ENCODE measurements at places on chromosomes 3 and 15.

- DNase-seq, result no peak
These were observed 60.6 kb upstream of the SAMMSON start for GRCh38 chr3:69938931-69939330.

DNA sequence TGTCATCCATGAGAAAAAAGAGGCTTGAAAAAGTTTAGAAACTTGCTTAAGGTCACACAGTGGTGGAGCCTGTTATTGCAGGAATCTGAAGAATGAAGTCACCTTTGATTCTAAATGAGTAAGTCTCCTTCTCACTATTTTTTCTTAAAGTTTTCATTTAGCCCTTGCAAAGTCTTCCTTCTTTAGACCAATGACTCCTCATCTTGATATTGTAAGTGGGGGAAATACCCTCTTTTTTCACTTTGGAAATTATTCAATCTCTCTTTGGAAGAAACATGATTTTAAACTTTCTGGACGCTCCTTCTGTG is 787 bp upstream of the SLMAP start:
- peak; percentile 30 for DNase-seq

- DNase-seq, result no peak
These were observed 280.4 kb downstream of the FHIT start for GRCh38 chr3:60970850-60971249.

GRCh38 chr3:7565574-7565973 is 704.7 kb downstream of the GRM7 start:
- DNase-seq, result no peak

- no peak for DNase-seq
These were observed 118.4 kb upstream of the GPR149 start for GRCh38 chr3:154548341-154548740.

DNA sequence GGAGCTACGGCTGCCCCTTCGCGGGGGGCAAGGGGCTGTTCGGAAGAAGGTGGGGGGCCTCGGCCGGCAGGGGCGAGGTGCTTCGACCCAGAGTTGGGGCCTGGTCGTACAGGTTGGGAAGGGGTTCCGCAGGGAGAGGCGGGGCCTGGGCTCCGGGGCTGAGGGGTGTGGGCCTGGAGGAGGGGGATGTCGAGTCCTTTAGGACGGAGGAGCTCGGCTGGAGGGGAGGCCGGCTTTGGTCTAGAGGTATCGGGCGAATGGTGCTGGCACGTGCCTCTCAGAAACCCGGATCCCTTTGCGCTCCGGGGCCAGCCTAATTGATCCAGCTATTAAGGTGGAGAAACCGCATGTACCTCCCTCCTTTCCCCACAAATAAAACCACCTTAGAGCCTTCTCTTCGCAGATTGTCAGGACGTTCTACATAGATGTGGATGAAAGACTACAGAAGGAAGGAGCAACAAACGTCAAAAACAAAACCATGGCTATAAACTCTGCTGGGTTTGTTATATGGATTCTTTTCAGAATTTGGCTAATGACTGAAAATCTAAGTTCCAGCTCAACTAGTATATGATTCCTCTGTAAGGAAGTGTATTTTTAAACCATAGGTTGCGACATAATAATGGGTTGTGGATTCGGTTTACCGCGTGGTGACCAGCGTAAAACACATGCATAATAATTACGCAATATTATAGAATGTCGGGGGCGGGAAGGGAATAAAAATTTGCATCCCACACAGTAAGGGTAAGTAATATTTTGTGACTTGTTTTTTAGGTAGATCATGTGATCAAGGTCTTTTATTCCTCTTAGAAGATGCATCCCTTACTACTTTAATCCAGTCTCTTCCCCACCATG is 644 bp upstream of the NGLY1 start:
- DNase-seq, result no peak

DNA sequence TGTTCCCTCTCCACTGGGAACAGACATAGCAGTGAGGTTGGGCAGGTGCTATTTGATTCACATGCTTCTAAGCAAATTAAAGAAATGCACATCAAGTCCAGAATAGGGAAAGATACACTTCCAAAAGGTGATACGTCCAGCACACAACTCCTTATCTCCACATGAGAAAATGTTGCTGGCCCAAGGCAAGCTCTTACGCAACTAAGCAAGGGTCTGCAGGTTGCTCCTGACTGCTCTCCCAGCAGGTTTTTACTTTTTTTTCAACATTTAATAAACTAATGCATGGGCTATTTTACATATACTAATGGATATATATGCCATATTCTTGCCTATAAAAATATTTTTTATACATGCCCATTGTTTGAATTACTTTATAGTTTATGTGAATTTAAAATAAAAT is 818.5 kb upstream of the ROBO1 start:
- no peak for DNase-seq

DNA sequence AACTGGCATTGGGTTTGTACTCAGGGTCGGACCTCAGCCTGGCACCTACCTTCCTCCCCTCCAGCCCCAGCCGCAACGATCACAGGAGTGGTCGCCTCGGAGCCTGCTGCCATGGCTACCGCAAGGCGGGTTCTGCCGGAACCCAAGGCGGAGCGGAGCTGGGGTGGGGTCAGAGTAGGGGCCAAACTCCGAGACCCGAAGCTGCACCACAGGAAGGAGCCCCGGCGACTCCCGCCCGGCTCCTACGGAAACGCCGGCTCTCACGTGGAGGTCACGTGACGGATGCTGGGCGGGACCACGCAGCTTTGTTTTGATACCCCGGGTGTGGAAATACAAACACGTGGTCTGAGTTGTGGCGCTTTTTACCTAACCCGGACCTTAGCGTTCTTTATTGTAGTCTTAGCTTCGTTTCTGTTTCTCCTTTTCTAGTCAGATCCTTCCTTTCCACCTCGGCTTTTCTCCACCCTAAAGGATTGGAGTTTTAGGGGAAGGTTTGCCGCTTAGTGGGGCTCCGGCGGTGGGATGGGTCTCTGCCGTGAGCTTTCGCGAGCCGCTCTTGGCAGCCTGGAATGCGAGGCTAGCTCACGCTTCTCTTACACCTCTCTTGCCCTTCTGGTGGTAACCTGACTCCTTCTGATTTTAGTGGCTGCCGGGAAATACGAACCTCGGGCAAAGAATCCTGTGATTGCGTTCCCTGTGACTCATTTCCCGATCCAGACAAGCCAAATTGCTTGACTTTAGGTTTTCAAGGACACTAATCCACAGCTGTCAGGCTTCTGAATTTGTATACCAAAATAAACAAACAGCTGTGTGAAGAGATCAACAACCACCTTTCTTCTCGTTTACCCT is at the start of gene HSPBAP1:
Gene HSPBAP1 (minus strand): TSS at position 264 of the 849 bp plus-strand sequence. CDS start 151 bp downstream, at position 113.
- peak; percentile 88 for DNase-seq

GRCh38 chr3:168622795-168623194 is 527.1 kb upstream of the GOLIM4 start:
- no peak for DNase-seq
